ENCODE measurements at places on chromosomes 2 and 18.

DNA sequence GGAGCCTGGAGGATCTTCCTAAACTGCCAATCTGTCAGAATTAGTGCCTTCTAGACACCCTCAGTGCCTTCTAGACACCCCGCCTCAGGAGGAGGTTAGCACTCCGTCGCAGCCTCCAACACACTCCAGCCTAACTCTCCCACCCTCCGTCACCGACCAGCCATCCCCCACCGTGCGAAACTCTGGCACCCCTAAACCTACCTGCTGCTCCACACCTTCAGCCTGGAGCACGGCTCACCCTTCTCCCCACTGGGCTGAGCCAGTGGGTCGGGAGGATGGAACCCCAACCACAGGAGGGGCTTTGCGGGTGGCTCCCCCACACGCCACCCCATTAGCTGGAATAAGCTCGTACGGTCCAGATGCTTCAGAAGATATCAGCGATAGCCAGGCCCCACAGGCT lies 468.9 kb upstream of the HS6ST1 start:
- DNase-seq: no peak

- DNase-seq: no peak
Measured at GRCh38 chr2:96423291-96423690, 81.9 kb downstream of the NEURL3 start.

- DNase-seq: no peak
Measured at GRCh38 chr2:227025510-227025909, 138.5 kb downstream of the COL4A4 start.

DNA sequence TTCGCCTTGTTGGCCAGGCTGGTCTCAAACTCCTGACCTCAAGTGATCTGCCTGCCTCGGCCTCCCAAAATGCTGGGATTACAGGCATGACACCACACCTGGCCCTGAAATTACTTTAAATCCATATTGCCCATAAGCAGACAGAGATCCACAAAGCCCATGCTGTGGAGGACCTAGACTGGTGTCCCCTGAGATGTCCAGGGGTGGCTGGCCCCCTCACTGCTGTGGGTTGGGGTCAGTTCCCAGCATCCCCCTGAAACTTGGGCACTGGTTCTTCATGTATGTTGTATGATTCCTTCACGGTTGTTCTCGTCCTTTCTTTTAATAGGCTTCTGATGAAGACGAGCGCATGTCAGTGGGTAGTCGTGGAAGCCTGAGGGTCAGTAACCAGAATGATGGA lies 78.1 kb upstream of the RBM44 start:
- DNase-seq: no peak

DNA sequence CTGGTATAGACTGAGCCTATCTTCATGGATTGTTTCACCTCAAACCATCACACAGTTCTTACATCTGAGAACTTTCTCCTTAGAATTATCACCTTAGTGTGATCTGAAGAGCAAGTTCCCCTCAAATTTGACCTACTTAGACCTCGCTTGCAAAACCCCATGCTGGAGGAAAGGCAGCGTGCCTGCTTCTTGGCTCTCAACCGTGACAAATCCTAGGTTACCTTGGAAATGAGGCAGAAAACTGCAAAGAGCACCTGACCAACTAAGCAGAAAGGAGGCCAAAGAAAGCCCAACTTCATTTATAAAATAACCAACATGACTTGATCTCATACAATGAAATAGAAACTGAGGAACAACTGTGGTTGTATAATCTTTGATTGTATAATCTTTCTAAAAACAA lies 146.4 kb downstream of the RAB3GAP1 start:
- DNase-seq: peak; percentile 45

- no peak for DNase-seq
Measured at GRCh38 chr2:120423167-120423943, 77.4 kb downstream of the INHBB start.

DNA sequence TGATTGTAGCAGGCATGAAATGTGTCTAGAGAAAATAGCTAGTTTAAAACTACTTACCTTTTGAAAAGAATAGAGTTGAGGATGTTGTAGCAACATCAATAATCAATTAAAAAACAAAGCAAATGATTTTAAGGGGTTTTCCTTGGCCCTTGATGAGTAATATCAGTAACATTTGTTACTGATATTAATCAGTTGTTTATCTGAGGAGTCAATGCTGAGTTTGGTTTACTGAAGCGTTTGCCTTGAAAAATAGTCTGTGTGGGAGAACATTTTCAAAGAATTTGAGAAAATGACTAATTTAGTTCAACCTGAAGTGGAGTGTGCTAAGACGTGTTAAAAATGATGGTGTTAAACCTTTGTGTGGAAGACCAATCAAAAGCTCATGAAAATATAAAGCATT lies 9.3 kb downstream of the PTH2R start:
- no peak for DNase-seq

GRCh38 chr2:197710424-197711042 lies 5.4 kb downstream of the MARS2 start:
- no peak for DNase-seq

GRCh38 chr2:157486596-157487270 lies 42.8 kb upstream of the CYTIP start:
- DNase-seq: no peak

GRCh38 chr2:21165350-21165749 lies 41.6 kb downstream of the TDRD15 start:
- no peak for DNase-seq

DNA sequence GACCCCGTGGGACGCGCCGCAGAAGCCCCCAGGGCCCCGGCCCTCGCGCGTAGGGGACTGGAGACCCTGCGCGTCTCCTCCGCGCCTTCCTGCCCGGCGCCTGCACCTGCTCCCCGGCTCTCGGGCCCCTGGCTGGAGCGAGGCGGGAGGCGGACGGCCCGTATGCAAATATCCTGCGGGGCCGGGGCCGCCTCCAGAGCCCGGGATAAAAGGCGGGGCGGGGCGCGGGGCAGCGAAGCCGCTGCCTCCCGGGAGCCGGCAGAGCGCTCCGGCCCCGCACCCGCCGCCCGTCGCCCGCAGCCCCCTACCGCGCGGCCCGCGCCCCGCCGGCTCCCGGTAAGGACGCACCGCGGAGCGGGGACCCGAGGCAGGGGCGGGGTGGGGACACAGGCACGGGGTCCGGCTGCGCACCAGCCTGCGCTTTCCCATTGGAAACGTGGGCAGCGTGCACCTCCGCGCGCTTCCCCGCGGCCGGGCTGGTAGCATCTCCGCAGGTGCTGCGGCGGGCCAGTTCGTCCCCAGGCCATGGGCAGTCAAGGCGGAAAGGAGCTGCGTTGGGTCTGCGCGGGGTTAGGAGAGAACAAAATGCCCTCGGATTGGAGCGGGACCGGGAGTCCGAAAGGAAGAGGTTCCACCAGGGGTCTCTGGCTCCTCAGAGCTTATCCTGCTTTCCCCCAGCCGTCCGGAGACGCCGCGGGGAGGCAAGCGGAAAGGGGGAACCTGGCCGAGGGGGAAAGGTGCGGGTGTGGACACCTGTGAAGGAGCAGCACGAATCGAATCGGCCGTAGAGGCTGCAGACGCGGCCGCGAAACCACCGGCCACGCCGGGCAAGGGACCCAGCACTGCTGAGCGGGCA lies at the start of gene ATP6V1C2:
TSS of gene ATP6V1C2 (plus strand) at position 235 of the 856 bp plus-strand sequence. CDS start 1,220 bp downstream, outside the sequence.
- peak; percentile 31 for DNase-seq

DNA sequence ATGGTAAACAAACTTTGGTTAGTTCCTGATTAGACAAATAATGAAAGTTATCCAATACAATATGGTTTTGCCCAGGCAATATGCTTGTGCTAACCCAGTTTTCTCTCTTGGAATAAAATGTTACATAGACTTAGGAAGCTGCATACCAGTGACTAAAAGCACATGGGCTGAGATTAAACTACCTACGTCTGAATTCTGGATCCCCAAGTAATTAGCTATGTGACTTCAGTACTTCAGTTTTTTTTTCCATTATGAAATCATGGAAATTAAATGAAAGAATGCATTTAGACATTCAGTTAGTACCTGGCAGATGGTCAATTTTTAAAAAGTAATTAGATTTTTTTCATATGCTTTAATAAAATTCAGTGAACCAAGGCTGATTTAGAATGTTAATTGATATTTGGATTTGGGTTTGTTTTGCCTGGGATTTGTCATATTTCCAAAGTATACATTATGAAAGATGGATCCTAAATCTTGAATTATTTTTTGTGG lies 213.9 kb downstream of the PTH2R start:
- no peak for DNase-seq

DNA sequence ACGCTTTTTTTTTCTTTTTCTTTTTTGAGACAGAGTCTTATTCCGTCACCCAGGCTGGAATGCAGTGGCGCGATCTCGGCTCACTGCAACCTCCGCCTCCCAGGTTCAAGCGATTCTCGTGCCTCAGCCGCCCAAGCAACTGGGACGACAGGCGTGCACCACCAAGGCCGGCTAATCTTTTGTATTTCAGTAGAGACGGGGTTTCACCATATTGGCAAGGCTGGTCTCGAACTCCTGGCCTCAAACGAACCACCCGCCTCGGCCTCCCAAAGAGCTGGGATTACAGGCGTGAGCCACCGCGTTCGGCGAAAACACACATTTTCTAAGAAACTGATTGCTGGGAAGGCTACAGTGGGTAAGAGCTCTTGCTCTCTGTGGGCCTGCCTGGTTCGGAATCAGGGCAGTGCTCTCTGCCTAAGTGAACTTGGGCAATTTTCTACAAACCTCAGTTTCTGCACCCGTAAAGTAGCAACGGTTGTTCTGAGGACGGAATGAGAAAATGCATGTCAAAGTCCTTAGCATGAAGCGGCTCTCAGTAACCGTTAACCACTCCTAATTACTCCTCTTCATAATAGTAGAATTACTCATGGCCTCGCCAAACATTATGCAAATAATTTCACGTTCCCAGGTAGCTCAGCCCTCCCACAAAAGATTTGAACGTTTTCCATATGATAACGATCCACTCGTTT lies 1.0 kb upstream of the PMAIP1 start:
- peak; percentile 35 for DNase-seq

- no peak for DNase-seq
Measured at GRCh38 chr2:68423966-68424650, 43.0 kb downstream of the FBXO48 start.

DNA sequence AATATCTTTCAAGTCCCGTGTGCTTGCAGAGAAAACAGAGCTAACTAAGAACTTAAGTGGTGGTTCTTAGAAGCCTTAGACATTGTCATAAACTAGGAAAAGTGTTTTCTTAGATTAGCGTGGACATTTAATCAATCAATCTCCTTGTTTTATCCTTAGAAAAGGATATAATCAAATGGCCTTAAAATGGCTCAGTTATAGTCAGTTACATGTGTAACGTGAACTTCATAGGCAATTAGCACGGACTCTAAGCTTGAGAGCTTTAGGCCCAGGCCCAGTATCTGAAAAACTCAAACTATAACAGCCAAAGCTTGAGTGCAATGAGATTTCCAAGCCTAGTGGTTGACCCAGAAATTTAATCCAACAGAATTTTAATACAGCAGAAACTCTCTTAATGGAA lies 43.5 kb upstream of the SP3 start:
- no peak for DNase-seq

- DNase-seq: no peak
Measured at GRCh38 chr2:151670346-151670745, 63.9 kb downstream of the NEB start.

- no peak for DNase-seq
Measured at GRCh38 chr2:215358312-215358845, 46.5 kb downstream of the ATIC start.

GRCh38 chr2:12804091-12804856 lies 87.5 kb downstream of the TRIB2 start:
- no peak for DNase-seq

GRCh38 chr2:141020346-141020745 lies 1110.5 kb downstream of the LRP1B start:
- no peak for DNase-seq

DNA sequence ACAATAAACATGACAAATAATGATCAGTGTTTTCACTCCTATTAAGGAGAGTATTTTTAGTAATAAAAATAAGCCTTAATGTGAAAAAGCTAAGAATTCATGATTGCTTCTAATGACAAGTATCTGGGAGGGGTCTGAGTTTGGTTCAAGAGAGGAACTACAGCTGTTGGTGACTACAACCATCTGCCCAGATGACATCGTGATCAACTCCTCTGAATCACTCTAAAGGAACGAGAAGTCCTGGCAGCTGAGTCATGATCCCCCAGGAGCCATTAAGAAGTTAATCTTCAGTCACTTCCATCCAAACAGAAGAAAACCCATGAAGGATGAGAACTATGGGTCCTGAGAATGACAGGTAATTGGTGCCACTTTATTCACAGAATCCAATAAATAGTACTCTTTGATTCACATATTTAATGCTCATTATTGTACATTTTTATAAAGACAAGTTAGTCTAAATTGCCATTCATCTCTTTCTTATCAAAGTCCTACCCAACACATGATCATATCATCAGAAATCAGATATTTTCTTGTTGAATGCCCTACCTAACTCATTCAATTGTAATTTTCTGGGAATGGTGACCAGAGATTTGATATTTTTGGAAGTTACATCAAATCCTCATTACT lies 6.8 kb downstream of the TFPI start:
- no peak for DNase-seq

DNA sequence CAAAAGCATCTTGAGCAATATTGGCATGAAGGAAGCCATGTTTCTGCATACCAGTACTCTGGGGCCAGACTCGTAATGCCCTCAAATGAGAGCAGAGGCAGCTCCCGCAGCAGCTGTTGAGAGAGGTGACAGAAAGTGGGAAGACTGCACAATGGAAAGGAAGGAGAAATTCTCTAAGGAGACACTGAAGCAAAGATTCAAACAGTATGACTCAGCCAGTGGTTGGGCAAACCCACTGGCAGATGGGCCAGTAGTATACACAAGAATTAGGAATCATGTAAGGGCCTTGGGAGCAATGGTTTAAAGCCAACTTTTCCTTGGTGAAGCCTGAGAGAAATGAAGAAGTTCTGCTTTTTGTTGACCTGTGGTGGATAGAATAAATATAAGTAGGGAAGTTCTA lies 2092.7 kb upstream of the PIK3C3 start:
- no peak for DNase-seq

DNA sequence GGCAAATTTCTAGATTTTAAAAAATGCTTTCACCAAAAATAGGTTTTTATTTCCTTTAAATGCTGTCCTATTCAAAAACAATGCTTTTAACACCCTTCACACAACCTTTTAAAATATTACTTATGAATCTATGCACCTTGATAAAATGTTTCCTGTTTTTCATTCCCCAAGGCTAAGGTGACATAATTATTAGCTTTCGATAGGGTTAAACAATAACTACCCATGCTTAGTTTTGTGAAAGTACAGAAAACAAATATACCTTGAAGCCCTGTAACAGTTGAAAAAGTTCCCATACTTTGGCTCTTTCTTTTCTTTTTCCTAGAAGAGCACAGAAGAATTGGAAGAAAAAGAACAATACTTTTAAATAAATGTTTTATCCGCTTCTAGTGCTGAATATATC lies 54.9 kb upstream of the ITPRID2 start:
- DNase-seq: no peak

- DNase-seq: no peak
Measured at GRCh38 chr18:77093586-77093985, 39.0 kb downstream of the MBP start.

DNA sequence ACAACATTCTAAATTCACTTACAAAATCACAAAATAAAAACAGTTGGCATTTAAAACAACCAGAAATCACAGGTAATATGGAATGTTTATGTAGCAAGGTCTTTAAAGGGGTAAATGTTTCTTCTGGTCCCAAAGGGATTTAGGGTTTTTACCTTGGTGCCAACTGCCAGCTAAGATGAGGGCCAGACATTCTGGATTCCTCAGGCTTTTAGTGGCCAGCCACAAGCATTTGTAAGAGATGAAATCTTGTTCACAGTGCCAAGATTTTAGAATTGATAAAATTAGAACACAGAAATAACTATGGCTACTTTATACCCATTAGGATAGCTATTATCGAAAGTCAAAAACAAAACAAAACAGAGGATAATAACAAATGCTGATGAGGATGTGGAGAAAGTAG lies 60.4 kb upstream of the CDKL4 start:
- no peak for DNase-seq
